Activated B cell treated with CpG ODN at 0.5 μM for 24 hours (primary cell): ENCODE measurements at places on chromosomes 2 and 18.

- DNase-seq = no peak
Measured at GRCh38 chr2:83705146-83705545, 753.9 kb downstream of the SUCLG1 start.

- no peak for DNase-seq
Measured at GRCh38 chr18:46469186-46469915, 187.7 kb downstream of the LOXHD1 start.

GRCh38 chr2:12547566-12548170 lies 169.1 kb upstream of the TRIB2 start:
- DNase-seq = no peak

GRCh38 chr18:22831441-22831904 lies 101.7 kb upstream of the RBBP8 start:
- DNase-seq = no peak

GRCh38 chr2:205628422-205628821 lies 53.9 kb upstream of the NRP2 start:
- no peak for DNase-seq

DNA sequence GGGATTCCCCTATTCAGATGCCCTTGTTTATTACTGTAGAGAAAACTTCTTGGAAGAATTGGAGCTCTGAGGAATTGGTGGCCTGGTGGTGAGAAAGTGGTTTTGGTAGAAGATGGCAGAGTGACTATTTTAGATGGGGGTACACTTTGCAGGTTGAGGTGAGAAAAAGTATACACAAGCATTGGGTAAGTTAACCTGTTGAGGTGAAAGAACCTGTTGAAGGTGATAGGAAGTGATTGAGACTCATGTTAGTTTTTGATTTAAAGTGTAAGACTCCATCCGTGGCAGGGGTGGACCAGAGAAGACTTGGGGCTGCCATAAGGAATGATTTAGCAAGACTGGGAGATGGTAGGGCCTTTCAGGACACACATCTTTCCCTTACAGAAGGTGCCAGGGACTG lies 3.1 kb downstream of the CCT7 start:
- DNase-seq = no peak

DNA sequence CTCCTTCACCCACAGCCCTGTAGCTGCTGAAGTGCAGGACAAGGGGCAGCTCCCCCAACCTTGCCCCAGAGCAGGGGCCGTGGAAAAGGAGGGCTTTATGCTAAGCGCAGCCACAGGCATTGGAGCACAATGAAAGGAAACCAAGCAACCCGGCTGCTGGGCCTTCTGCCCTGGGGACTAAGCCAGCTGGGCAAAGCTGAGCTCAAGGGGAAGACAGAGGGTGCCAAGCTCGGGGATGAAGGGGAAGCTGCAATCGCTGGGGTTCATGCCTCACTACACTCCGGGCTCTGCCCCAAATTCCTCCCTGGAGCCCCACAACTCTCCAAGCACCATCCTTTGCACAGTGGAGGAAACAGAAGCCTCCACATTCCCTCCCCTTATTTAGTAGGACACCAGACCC lies 12.4 kb downstream of the SFXN5 start:
- no peak for DNase-seq

DNA sequence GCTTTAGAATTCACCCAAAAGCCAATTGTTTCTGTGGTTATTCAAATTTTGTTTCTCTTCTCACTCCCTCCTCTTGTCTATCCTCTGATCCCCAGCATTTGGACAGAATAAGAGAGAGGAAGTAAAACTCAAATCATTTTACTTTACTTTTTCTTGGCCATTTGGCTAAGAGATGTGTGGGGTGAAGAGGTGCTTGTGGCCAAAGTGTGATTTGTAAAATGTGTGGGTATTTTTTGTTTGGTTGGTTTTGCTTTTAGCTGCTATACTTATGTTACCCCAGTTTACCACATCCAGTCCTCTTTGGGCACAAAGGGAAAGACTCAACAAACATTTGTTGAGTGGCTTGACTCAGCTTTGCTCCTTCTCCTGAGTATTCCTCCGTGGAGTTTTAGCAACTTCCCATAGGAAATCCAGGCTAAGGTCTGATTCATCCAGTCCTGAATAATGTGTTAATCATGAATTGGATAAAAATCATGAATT lies 109.1 kb upstream of the CYP1B1 start:
- no peak for DNase-seq

DNA sequence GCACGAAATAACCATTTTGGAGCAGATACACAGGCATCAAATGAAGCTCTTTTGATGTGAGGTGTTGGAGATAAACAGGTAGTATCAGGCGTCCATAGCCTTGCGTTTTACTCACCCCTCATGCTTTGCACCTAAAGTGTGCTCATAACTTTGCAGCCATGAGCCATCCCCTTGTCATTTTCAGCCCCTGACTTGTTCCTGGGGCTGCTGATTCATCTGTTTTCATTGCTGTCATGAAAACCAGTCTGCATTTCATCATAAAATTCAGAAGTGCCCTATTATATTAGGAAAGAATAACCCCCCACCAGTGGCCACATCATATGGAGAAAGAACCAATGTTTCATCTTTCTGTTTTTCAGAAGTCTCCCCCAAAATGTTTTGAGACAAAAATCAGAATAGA lies 329.7 kb upstream of the NRP2 start:
- DNase-seq = no peak

GRCh38 chr2:114699423-114699944 lies 257.0 kb downstream of the DPP10 start:
- DNase-seq = no peak
